Spinal cord (tissue), 10 donors: ENCODE measurements at places on chromosomes 4 and X.

DNA sequence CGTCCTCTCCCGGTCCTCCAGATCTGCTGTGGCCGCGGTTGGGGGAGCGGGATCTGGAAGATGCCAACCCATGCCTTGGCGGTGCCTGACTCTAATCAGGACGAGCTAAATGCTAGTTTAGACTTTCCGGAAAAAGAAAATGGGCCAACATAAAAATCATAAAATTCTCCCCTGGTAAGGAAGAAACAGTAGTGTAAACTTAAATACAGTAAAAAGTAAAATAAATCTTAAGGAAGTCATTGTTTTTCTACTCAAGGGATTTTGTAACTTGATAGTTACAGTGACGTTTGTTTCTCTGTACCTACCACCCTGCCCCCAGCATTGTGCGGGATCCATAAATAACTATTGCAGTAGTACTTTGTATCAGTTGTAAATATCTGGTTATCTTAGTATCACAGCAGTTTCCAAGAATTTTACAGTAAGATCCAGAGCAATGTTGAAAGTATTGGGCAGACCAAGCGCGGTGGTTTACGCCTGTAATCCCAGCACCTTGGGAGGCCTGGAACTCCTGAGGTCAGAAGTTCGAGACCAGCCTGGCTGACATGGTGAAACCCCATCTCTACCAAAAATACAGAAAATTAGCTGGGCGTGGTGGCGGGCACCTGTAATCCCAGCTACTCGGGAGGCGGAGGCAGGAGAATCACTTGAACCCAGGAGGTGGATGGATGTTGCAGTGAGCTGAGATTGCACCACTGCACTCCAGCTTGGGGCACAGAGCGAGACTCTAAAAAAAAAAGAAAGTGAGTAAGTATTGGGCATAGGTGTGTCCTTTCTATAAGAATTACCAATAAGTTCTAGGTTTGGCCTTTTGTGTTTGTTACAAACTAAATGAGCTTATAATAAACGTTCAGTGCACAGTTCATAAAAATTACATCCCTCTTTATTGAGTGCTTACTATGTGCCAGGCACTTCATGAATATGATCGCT, 1.0 kb upstream of the PLA2G12A start:
- no peaks in the 10 kb centered on the region for H3K36me3 ChIP-seq
- DNase-seq: no peak
- H3K4me3 ChIP-seq: peak overlapping the region; percentile 81
- peaks cover 6% of the 10 kb centered on the region for H3K4me1 ChIP-seq
- H3K27ac ChIP-seq: peak overlapping the region; percentile 54

DNA sequence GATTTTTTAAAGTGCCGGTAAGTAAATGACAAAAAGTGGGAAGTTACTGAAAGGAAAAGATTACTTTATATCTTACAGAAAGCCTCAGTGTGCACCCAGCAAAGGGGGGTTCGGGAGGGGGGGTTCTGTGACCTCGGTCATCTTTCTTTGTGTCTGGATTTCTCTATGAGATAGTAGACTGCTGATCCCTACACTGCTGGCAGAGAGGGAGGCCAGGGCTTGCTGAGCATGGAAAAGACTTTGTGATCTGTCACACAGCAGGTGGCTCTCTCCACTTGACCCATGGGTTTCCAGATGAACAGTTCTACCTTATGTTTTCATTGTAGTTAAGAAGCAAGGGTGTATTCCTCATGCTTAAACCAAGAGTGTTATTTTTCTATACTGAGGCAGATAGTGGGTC, 475.6 kb downstream of the PCDH10 start:
- H3K27me3 ChIP-seq: no peaks in the 10 kb centered on the region
- no peak for DNase-seq
- no peaks in the 10 kb centered on the region for H3K4me1 ChIP-seq

DNA sequence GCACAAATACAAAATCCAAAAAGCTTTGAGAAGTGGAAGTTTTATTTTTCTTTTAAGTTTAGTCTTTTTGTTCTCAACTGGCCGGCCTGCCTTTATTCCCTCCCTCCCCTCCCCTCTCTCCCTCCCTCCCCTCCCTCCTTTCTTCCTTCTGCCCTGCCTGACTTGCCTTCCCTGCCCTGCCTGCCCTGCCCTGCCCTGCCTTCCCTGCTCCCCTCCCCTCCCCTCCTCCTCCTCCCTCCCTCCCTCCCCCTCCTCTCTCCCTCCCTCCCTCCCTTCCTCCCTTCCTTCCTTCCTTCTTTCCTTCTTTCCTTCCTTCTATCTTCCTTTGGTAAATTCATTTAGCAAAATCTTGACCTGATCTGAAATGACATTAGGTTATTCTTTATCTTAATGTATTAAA, 69.8 kb upstream of the LIMCH1 start:
- no peak overlapping the region for H3K4me3 ChIP-seq
- H3K27me3 ChIP-seq: no peaks in the 10 kb centered on the region
- H3K27ac ChIP-seq: no peak overlapping the region
- H3K36me3 ChIP-seq: no peaks in the 10 kb centered on the region

- no peaks in the 10 kb centered on the region for H3K4me1 ChIP-seq
- H3K4me3 ChIP-seq: no peak overlapping the region
- no peak overlapping the region for H3K27ac ChIP-seq
- H3K27me3 ChIP-seq: no peaks in the 10 kb centered on the region
Observed at GRCh38 chr4:165355900-165356300, 22.9 kb upstream of the CPE start.

DNA sequence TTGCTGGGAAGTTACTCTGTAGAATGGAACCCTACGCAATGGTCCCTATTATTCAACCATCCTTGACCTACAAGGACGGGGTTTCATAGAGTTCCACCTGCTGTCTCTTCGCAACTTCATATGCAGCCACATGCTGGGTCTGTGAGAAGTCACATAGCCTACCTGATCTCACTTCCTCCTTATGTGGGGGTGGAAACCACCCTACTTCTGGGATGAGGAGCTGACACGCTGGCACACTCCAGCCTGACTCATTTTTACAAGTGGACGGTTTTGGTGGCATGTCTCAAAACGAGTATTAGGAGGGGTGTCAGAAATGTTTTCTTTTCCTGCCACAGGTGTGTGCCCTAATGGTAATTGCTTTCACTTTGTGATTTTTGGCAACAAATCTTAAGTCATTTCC, 36.8 kb upstream of the ARSD start:
- peaks cover 15% of the 10 kb centered on the region for H3K4me1 ChIP-seq
- H3K27ac ChIP-seq: no peak overlapping the region
- no peak overlapping the region for H3K4me3 ChIP-seq
- peaks cover 4% of the 10 kb centered on the region for H3K27me3 ChIP-seq

GRCh38 chr4:81412946-81413495, 58.7 kb downstream of the RASGEF1B start:
- no peak overlapping the region for H3K27ac ChIP-seq
- no peak overlapping the region for H3K4me3 ChIP-seq
- no peaks in the 10 kb centered on the region for H3K27me3 ChIP-seq
- H3K4me1 ChIP-seq: no peaks in the 10 kb centered on the region
- no peak for DNase-seq

- H3K4me1 ChIP-seq: peaks cover 9% of the 10 kb centered on the region
- peak; percentile 7 for DNase-seq
- no peak overlapping the region for H3K4me3 ChIP-seq
- H3K27ac ChIP-seq: no peak overlapping the region
Observed at GRCh38 chrX:69093960-69094871, 71.0 kb downstream of the PJA1 start.

- no peaks in the 10 kb centered on the region for H3K36me3 ChIP-seq
- no peaks in the 10 kb centered on the region for H3K27me3 ChIP-seq
- no peak overlapping the region for H3K27ac ChIP-seq
- H3K4me3 ChIP-seq: no peak overlapping the region
- no peak for DNase-seq
Observed at GRCh38 chrX:124307253-124307907, 25.1 kb upstream of the TEX13D start.

GRCh38 chr4:150050566-150050965, 27.7 kb upstream of the DCLK2 start:
- no peaks in the 10 kb centered on the region for H3K4me1 ChIP-seq

DNA sequence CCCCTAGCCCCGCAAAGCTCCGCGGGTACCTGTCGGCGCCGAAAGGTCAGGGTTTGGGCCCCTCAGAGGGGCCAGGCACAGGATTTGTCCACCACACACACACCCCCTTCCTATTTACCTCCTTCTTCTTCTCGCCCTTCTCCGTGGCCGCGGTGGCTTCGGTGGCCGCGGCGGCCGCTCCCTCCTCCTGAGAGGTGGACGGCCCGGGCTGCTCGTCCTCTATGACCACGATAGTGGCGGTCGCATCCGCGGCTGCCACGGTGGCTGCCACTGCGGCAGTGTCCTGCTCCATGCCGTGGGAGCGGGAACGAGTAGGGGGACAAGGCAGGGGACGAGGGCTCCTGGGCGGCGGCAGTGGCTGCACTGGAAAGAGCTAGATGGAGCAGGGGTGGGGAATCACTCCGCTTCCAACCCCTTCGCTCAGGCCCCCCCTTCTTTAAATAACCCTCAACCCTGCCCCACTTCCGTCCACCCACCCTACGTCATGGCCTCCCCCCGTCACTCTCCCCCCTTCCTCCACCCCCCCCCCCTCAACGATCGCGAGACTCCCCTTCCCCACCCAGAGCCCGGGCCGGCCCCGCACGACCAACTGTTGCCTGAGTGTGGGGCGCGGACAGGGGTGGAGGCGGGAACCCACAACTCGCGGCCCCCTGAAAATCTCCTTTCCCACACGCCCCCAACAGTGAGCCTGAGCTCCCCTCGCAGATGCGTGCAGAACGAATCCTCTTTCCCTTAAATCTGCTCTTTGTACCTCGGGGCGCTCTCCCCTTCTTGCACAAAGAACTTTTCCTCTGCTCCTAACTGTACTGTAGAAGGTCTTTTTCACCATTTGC, at the start of gene SMARCA1:
Gene SMARCA1 (minus strand): TSS at position 412 of the 833 bp plus-strand sequence. CDS start 120 bp downstream, at position 292.
- H3K27me3 ChIP-seq: no peaks in the 10 kb centered on the region
- peak within 1 kb of the TSS; percentile 88 for H3K4me3 ChIP-seq
- H3K36me3 ChIP-seq: no peaks in the 10 kb centered on the region
- DNase-seq: peak; percentile 46

GRCh38 chr4:114057746-114058145, 78.3 kb upstream of the ARSJ start:
- H3K27ac ChIP-seq: no peak overlapping the region
- no peaks in the 10 kb centered on the region for H3K27me3 ChIP-seq
- no peaks in the 10 kb centered on the region for H3K4me1 ChIP-seq
- no peak overlapping the region for H3K4me3 ChIP-seq

DNA sequence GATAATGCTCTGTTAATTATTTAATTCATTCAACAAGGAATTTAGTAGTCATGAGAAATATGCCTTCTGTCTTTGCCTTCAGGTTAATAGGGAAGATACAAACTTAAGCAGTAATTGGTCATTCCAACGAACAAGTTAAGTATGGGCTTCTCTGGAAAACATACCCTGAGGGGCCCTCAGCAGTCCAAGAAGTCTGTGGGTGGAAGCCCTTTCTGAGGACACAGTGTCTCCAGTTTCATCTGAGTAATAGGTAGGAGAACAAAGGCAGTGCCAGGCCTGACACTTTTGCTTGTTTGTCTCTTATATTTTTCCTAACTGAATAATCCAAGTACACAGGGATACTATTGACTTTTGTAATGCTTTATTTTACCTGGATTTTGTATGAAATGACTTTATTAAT, 262.5 kb downstream of the FBXW7 start:
- no peak overlapping the region for H3K4me3 ChIP-seq
- no peak overlapping the region for H3K27ac ChIP-seq
- H3K4me1 ChIP-seq: no peaks in the 10 kb centered on the region
- H3K36me3 ChIP-seq: no peaks in the 10 kb centered on the region

DNA sequence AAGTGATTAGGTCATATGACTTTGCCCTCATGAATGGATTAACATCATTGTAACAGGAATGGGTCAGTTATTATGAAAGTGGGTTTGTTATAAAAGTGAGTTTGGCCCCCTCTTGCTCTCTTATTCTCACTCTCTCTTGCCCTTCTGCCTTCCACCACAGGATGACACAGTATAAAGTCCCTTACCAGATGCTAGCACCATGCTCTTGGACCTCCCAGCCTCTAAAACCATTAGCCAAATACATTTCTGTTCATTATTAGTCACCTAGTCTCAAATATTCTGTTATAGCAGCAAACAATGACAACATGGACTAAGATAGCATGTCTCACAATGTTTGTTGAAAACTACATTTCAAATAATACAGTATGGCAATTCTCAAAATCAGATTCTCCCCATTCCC, 59.7 kb downstream of the RWDD4 start:
- H3K27ac ChIP-seq: no peak overlapping the region
- no peak overlapping the region for H3K4me3 ChIP-seq
- H3K36me3 ChIP-seq: no peaks in the 10 kb centered on the region
- DNase-seq: no peak
- no peaks in the 10 kb centered on the region for H3K4me1 ChIP-seq

DNA sequence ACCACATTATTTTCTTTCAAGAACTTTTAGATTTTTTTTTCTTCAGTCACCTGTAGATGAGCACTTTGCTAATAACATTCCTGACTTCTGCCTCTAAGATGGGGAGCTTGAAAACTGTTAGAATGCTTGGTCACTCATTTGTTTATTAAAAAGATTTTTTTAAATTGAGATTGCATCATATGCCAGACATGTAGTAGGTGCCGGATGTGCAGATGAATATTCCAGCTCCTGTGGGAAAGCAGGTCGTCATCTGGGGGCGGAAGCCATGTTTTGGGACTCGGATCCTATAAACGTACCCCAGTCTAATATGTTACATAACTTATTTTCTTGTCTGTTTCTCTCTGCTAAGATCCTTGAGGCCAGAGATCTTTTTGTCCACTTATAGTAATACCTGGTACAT, 236.8 kb downstream of the ARHGAP10 start:
- no peak overlapping the region for H3K4me3 ChIP-seq
- no peak for DNase-seq
- no peak overlapping the region for H3K27ac ChIP-seq
- H3K27me3 ChIP-seq: no peaks in the 10 kb centered on the region
- H3K4me1 ChIP-seq: no peaks in the 10 kb centered on the region

DNA sequence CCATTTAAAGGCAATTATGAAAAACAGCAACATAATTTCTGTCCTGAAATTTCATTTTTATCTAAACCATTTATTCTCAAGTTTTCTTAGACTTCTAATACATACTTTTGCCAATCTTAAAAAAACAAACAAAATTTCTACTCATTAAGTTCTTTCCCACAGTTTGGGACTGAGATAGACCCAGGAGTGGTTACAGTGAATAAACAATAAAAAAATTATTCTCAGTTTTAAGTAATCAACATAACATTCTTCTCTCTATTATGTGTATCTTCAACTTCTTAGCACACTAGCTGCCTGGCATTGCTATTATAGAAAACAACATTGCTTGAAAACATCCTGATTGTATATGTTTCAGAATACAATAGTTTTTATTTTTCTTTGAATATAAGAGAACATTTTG, 532.8 kb downstream of the IL15 start:
- no peak overlapping the region for H3K27ac ChIP-seq
- no peak overlapping the region for H3K4me3 ChIP-seq
- no peaks in the 10 kb centered on the region for H3K36me3 ChIP-seq
- no peak for DNase-seq
- no peaks in the 10 kb centered on the region for H3K27me3 ChIP-seq
